ENCODE measurements at places on chromosomes 16 and 17.

- DNase-seq = no peak
Observed at GRCh38 chr17:49890077-49890821, 42.4 kb upstream of the TAC4 start.

DNA sequence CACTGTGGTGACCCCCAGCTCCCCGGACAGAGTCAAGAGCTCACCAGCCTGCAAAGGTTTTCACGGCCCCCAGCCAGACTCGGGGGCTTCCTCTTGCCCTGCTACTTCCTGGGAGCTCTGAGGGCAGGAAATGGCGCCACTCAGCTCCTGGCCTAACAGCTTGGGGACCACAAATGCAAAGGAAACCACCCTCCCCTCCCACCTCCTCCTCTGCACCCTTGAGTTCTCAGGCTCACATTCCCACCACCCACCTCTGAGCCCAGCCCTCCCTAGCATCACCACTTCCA lies 375 bp upstream of the SPN start:
- no peak for DNase-seq

DNA sequence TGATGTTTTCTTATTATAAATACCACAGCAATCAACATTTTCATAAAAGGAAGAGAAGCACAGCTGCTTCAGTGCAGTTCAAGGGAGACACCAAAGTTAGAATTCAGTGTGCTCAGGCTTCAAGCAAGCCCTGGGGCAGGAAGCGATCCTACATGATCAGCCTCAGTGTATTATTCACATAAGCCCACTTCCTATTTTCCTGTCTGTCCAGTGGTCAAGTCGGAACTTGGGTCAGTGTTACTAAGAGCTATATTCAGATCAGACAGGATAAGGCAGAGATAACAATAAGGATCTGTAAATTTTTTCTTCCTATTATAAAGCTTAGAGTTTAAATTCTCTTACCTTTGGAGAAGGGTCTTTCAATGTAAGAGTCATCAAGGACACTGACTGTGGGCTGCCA lies 12.9 kb downstream of the HEATR6 start:
- no peak for DNase-seq

GRCh38 chr16:64159976-64160375 lies 961.9 kb downstream of the CDH11 start:
- DNase-seq = no peak

DNA sequence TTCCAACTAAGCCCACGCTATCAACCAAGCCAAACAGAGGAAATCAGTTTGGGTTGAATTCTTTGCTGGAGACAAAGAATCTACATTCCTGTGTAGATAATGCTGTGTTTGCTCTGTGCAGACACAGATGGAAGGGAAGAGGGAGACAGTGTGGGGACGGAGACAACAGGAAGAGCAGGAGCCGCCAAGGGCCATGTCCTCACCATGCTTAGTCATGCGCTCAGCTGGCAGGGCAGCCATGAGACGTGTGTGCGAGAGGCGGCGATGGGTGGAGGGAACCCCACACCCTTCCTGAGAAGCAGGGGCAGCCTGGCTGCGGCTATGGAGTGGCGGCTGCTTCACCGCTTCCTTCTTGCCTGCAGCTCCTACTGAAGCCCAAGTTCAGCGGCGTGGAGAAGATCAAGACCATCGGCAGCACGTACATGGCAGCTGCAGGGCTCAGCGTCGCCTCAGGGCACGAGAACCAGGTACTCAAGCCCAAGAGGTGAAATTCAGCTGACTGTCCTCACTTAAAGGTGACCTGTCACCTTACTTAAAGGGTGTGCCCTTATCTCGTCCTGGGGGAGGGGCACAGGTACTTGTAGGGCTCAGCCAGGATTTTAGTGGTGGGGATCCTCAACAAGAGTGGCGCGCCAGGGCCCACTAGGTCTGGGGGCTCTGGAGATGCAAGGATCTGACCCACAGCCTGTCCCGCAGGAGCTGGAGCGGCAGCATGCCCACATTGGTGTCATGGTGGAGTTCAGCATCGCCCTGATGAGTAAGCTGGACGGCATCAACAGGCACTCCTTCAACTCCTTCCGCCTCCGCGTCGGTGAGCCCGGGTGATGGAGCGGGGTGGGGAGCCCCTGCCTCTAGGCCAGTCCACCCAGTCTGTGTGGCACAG lies 47.5 kb downstream of the ADCY7 start:
- DNase-seq = no peak

DNA sequence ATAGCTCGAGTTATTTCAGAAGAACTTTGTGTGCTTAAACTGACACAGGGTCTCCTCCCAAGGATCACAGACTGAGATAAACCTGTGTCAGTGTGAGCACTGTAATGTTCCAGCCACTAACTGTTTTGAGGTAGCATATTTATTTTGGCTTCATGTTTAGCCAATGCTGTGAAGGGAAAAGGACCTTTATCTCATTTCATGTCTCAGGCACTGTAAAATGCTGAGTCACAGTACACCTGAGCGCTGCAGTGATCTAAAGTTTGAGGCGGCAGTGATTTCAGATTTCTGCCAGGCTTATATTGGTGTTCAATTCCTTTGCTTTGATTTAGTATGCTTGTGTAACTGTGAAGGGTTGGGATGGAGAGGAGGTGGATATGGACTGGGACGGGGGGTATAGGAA lies 3.1 kb upstream of the DNAJA2 start:
- DNase-seq = no peak

DNA sequence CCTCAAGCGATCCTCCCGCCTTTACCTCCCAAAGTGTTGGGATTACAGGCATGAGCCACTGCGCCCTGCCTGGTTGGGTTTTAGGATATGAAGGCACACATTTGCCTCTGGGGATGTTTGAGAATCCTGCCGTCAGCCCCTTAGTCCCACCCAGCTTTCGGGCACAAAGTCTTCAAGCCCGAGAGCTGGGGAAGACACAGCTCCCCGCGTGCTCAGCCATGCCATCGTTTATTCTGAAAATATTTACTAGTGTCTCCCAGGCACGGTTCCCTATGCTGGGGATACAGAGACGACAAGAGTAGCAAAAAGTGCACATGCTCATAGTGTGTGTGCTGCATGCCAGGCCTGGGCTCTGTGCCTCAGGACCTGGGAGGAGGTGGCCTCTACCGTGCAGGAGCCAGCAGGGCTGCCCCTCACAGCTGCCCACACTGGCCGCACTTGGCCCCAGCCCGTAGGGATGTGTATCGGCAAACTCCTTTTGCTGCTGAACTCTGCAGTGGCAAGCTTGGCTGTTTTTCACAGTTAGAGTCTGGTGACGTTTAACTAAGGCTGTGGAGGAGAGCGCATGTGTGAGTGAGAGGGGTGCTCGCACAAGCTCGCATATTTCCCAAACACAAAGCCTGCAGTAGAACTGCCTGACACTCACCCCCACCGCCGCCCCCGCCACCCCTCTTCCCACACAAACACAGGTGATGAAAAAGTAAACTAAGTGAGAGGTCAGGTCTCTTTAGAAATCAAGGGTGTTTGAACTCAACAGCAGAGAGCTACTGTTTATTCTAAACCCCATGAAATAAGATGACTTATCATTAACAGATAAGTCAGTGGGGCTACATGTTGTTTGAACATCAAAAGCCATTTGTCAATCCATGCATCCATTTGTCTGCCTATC lies 266.4 kb downstream of the MRTFB start:
- DNase-seq = peak; percentile 43

DNA sequence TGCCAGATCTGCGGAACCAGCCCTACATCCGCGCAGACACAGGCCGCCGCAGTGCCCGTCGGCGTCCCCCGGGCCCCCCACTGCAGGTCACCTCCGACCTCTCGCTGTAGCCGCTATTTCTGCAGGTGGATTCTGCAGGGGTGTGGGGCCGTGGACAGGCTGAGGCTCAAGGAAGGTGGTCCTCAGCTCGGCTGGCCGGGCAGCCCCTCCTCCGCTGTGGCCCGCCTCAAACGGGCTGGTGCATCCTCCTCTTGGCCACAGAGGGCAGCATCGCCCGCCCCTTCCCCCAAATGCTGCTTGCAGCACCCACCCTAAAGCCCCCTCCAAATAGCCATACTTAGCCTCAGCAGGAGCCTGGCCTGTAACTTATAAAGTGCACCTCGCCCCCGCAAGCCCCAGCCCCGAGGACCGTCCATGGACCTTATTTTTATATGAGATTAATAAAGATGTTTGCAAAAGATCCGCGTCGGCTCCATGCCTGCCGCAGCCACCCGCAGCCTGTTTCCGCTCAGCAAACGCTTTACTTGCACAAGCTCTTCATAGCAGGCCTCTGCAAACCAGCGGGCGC lies 14.9 kb downstream of the SPATA32 start:
- DNase-seq = peak; percentile 64

DNA sequence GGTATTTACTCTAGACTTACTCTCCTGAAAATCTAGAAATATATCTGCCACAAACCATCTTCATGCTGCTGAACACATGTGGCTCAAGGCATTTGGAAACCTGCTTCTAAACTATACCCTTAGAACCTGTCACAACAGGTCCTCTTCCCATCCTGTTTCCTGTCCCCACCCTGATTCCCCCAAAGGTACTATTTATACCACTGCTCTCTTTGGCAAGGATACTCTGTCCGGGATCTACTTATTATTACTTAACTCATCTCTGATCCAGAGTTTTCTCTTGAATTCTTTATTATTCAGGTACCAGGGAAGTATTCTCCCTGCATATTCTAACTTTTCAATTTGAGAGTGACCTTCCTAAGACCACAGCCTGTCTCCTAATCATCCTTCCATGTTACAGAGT lies 33.4 kb downstream of the TRAF4 start:
- no peak for DNase-seq

- DNase-seq = peak; percentile 89
Observed at GRCh38 chr17:74768069-74768762, 7.9 kb downstream of the NAT9 start.

- peak; percentile 92 for DNase-seq
Observed at GRCh38 chr16:4373909-4374742, 2.5 kb downstream of the VASN start.

GRCh38 chr16:65497571-65497970 lies 375.7 kb upstream of the CDH11 start:
- peak; percentile 16 for DNase-seq

- DNase-seq = no peak
Observed at GRCh38 chr17:79644617-79645016, 33.8 kb upstream of the RBFOX3 start.

DNA sequence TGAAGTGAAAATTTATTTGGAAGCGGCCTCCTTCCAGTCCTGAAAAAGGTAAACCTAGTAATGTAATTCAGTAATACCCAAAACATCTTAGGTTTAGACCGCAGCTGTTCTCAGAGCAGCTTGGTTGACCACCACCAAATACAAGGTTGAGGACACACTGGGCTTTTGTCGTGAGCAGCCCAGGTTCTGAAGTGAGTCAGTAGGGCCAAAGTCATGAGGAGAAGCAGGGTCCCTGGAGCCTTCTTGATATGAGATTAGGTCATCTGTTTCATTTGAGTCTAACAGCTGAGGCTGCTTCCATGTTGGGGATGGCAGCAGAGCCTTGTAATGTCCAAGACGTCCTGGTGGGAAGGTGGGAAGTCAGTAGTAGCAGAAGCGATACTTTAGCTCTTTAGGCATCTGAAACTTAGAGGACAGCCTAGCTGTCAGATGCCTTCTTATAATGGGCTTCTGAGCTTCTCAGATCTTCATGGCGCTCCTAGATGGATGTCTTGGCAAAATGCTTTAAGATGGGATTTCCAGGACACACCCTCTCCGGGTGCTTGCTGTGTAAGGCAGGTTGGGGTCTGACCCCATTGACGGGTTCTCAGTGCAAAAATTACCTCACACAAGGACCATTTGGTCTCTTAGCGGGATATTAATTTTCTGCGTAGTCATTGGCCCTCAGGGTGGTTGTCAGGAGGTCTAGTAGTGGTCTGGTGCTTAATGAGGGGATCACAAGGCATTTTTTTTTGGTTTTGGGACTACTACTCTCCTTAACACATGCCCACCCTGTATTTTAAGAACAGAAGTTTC lies 2.4 kb downstream of the ALKBH5 start:
- DNase-seq = no peak

GRCh38 chr16:77469634-77470033 lies 34.8 kb upstream of the ADAMTS18 start:
- DNase-seq = no peak

GRCh38 chr16:72805486-72805885 lies 242.4 kb downstream of the ZFHX3 start:
- DNase-seq = no peak

DNA sequence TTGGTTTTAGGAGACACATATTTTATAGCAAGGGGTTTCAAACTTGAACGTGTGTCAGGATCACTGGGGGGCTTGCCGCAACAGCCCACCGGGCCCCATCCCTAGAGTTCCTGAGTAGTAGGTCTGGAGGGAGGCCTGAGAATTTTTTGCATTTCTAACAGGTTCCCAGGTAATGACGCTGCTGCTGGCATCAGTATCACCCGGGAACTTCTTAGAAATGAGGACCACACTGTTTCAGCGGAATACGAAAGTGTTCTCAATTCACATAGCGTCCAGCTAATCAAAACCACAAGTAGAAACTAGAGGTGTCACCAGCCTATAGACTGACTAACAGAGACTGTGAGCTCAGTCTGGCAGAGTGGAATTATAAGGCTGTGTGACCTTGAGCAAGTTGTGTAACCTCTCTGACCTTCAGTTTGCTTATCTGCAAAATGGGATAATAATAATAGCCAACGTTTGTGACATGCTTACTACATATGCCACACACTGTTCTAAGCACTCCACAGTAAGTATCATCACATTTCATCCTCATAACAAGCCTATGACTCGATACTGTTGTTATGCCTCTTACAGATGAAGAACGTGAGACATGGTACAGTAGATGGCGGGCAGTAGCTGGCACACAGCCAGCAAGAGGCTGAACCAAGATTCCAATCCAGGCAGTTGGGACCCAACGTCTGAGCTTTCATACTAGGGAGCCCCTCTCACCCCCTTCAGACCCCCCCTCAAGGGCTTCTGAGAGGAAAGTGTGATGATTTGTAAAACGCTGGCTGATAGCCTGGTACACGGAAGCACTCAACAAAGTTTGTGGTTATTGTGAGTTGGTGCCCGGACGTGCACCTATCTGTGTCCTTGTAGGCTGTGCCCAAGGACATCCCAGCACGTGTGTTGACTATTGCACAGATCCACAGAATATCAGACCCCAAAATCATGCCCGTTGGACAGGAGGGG lies 4.6 kb upstream of the ICAM2 start:
- DNase-seq = no peak

GRCh38 chr16:6633456-6633855 lies 699.2 kb upstream of the RBFOX1 start:
- no peak for DNase-seq

GRCh38 chr16:51416926-51417325 lies 265.9 kb upstream of the SALL1 start:
- no peak for DNase-seq

DNA sequence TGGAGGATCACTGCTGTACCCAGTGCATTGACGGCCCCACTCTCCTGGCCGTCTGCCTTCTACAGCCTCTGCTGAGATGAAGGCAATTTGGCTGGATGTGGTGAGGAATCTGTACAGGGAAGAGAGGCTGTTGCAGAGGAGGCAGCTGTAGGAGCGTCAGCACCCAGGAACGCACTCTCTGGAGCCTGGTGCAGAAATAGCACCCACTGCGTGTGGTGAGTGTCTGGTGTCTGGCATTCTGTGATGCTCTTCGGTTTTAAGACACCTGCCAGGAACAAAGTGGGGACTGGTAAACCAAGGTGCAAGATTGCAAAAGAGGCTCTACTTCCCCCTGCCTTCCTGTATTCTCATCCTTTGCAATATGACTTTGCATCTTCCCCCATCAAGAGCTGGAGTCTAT lies 187.5 kb upstream of the SDK2 start:
- no peak for DNase-seq

Data from AG08396 (cell line).